ENCODE measurements at places on chromosomes 1 and 21. TPM values are rescaled to one million over a fixed set of nuclear protein-coding genes. Genes with fewer than 3 reads are reported as not detected.
A peak's percentile ranks its signal among the peaks of the same experiment; 100 is the strongest.

- DNase-seq: no peak
Observed at GRCh38 chr1:8629241-8630091, 188.0 kb downstream of the RERE start.

WNT2B gene
- 4.7 TPM for polyA plus RNA-seq

- DNase-seq: no peak
Observed at GRCh38 chr21:37767984-37768383, 148.3 kb downstream of the KCNJ6 start.

CD101 gene
- polyA plus RNA-seq: 1.7 TPM

DNA sequence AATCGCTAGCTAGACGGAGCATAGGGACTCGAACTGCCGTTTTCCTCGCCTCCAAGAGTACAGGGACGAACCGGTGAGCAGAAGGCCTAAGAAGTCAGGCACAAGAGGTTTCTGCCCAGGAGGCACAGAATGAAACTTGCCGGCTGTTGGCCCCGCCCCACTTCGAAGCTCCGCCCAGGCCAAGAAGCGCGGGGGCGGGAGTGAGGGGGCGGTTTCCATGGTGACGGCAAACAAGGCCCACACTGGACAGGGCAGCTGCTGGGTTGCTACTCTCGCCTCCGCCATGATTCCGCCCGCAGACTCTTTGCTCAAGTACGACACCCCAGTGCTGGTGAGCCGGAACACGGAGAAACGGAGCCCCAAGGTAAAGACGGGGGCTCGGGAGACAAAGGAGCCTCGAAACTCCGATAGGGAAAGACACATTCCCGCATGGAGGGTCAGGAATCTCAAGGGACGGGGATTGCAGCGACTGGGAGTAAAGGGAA lies at the start of gene DNALI1:
TSS of gene DNALI1 (plus strand) at position 229 of the 485 bp plus-strand sequence. CDS start at position 284, 55 bp downstream.
- DNase-seq: peak; percentile 87

GRCh38 chr1:30360281-30360680 lies 363.1 kb downstream of the MATN1 start:
- no peak for DNase-seq

DNA sequence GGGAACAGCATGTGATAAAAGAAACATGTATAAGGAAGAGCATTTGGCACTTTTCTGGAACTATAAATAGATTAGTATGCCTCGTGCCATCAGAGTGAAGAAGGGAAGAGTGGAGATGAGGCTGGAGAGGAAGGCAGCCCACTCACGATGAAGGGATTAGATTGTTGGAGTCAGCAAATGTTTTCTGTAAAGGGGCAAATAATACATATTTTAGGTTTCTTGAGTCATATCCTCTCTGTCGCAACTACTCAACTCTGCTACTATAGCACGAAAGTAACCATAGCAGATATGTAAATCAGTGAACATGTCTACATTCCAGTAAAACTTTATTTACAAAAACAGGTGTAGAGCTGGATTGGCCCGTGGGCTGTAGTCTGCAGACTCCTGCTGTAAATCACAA lies 147.8 kb downstream of the TENT5C start:
- DNase-seq: no peak

GRCh38 chr1:169474302-169474995 lies 11.3 kb downstream of the SLC19A2 start:
- DNase-seq: no peak

DNA sequence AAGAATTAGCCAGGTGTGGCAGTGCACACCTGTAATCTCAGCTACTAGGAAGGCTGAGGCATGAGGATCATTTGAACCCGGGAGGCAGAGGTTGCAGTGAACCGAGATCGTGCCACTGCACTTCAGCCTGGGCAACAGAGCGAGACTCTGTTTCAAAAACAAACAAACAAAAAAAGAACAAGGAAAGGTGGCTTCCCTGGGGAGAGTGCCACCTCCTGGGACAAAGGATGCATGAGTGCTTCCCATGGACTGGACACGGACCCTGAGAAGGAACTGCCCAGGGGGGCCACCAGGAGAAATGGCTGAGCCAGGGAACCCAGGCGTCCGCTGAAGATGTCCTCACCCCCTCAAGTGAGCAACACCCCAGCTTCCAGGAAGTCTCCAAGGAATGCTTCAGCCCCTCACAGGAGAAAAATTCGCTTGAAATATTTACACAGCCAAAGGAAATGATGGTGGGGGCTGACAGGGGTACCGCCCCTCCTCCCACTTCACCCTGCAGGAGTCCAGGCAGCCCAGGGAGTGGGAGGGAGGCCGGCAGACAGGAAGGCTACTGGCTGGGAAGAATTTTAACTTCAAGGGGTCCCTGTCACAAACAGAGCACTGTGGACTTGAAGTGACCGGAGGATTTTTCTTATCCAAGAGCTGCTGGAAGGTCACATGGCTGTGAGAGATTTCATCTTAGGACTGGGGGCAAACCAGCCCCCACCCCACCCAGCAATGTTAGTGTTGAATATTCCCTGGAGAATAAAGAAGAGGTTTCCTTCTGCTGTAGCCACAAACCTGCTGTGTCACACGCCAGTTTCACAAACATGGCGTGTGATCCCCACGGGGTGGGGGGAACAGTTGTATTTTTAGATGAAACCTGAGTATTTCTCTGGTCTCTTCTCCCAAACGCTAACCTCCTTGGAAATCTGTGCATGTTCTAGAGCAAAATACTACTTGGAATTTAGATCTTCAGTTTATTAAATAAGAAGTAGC lies 90.8 kb upstream of the SLC25A33 start:
- no peak for DNase-seq

DNA sequence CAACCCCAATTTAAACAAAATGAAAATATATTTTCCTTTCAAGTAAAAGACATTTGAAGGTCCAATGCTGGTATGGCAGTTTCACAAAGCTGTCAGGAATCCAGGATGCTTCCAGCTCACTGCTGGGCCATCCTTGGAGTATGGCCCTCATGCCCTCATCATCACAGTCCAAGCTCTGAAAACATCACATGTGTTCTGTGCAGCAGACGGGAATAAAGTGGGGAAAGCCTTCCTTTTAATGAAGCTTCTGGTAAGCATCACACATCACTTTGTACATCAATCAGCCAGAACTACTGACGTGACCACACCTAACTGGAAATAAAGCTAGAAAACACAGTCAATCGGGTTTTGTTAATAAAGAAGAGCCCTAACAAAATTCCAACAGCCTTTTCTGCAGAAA lies 22.7 kb downstream of the CDC42BPA start:
- no peak for DNase-seq

- no peak for DNase-seq
Observed at GRCh38 chr21:16418226-16418625, 688.4 kb downstream of the USP25 start.

GRCh38 chr1:229252228-229252984 lies 18.5 kb upstream of the RAB4A start:
- DNase-seq: no peak

GRCh38 chr1:226638608-226639007 lies 90.0 kb downstream of the STUM start:
- no peak for DNase-seq

- DNase-seq: no peak
Observed at GRCh38 chr1:5876094-5876650, 116.1 kb downstream of the NPHP4 start.

KCNK1 gene
- polyA plus RNA-seq: 5.0 TPM

All from right lung (tissue), 10 donors.